ENCODE measurements at places on chromosomes 6 and 20.

GRCh38 chr6:11242711-11243110 lies 10.2 kb upstream of the NEDD9 start:
- no peak for DNase-seq

DNA sequence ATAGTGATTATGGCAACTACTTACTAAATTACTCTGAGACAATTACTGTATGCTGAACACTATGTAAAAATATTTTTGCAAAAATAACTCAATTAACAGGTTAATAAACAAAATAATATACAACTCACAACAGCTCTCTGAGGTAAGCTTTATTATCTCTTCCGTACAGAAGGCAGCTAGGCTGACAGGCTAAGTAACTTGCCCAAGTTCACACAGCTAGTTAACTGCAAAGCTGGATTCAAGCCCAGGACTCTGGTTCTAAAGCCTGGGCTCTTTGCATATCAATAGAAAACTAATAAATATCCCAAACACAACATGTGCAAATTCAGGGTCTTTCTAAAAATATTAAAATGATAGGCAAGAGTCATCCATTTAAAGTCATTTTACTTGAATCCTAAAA lies 169.5 kb upstream of the BEND3 start:
- no peak for DNase-seq

- DNase-seq: no peak
These were observed 170.7 kb downstream of the ERMARD start for GRCh38 chr6:169921853-169922824.

- no peak for DNase-seq
These were observed 211.0 kb upstream of the SSTR4 start for GRCh38 chr20:22824077-22824476.

Data from NCI-H1092 (cell line).